Umbilical cord (tissue), 2 donors: ENCODE measurements at places on chromosomes 5 and 9.

DNA sequence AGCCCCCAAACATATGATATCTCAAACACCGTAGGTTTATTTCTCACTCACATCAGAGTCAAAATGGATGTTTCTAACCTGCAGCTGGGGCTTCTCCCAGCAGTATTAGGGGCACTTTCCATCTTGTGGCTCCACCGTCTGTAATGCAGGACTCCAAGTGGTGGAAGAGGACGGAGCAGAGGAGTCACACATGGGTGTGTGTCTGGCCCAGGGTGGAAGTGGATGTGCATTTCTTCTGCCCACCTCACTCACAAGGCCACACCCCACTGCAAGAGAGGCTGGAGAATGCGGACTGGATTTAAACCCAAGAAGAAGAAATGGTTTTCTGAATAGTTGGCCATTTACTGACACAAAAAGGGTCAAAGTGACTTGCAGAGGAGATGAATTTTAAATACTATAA is 13.9 kb downstream of the IL7R start:
- DNase-seq, result no peak

DNA sequence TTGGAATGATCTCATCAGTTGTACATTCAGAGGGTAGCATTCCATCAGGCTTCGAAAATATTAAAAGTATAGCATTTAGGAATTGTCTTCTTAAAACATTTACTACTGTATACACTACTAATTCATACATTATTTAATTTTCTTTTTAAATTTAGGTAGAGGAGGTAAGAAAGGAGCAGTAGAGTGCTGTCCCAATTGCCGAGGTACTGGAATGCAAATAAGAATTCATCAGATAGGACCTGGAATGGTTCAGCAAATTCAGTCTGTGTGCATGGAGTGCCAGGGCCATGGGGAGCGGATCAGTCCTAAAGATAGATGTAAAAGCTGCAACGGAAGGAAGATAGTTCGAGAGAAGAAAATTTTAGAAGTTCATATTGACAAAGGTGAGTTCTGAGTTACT is 5.2 kb downstream of the DNAJA1 start:
- DNase-seq, result no peak

- DNase-seq, result no peak
Measured at GRCh38 chr5:90201923-90202322, 207.6 kb downstream of the CETN3 start.

GRCh38 chr9:114681594-114682332 is at the start of gene TEX48:
TEX48 (minus strand) TSS chr9:114682192; CDS start chr9:114671723, 10,469 bp downstream.
- peak; percentile 51 for DNase-seq

- DNase-seq, result no peak
Measured at GRCh38 chr5:10478436-10478835, 36.8 kb downstream of the ROPN1L start.

GRCh38 chr5:154474396-154475334 is 3.4 kb downstream of the HAND1 start:
- peak; percentile 44 for DNase-seq

- peak; percentile 4 for DNase-seq
Measured at GRCh38 chr5:42721484-42721883, 35.1 kb upstream of the CCDC152 start.

DNA sequence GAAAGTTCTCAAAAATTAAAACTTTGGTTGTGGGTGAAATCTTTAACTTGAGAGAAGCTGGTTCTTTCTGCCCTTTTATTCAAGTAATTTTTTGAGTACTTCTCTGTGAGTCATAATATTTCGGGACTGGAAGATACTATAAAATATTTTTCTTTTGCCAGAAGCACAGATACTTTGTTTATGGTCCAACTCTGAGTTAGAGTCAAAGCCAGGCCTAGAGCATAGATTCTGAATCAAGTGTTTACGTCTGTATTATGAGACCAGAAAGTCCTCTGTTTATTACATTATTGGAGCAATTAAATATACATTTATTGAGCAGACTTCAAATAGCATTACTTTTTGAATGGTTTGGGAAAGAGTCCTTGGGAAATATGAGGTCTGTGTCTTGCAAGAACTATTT is 187.9 kb downstream of the FER start:
- DNase-seq, result peak; percentile 39

DNA sequence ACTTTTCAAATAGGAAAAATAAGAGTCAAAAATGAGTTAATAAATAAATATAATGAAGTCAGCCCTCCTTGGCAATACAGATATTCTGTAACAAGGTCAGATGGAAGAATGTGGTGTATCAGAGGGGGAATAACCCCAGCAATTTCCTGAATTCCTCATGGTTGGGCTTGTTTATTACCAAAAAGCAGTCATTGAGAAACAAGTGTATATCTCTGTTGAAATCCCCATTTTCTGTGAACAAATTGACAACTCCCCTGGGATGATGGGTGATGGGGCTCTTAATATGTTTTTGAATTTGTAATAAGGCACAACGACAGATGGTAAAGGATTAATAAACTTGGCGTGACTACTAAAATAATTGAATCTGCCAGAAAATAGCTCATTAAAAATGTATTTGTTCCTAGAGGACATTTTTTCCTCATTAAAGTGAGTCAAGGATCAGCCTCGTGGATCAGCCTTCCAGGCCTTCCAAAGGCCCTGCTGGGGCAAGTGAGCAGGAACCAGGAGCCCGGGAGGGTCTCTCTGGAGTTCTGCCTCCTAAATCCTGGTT is 34.2 kb downstream of the THBS4 start:
- DNase-seq, result no peak

- no peak for DNase-seq
Measured at GRCh38 chr9:109316207-109316640, 4.6 kb downstream of the EPB41L4B start.

GRCh38 chr9:107733523-107733894 is 243.9 kb upstream of the KLF4 start:
- DNase-seq, result peak; percentile 17

- DNase-seq, result no peak
Measured at GRCh38 chr5:68239487-68239886, 23.9 kb downstream of the PIK3R1 start.

GRCh38 chr9:78541868-78542443 is 245.0 kb downstream of the PSAT1 start:
- DNase-seq, result no peak

GRCh38 chr9:68697851-68698250 is 7.2 kb upstream of the PIP5K1B start:
- no peak for DNase-seq

DNA sequence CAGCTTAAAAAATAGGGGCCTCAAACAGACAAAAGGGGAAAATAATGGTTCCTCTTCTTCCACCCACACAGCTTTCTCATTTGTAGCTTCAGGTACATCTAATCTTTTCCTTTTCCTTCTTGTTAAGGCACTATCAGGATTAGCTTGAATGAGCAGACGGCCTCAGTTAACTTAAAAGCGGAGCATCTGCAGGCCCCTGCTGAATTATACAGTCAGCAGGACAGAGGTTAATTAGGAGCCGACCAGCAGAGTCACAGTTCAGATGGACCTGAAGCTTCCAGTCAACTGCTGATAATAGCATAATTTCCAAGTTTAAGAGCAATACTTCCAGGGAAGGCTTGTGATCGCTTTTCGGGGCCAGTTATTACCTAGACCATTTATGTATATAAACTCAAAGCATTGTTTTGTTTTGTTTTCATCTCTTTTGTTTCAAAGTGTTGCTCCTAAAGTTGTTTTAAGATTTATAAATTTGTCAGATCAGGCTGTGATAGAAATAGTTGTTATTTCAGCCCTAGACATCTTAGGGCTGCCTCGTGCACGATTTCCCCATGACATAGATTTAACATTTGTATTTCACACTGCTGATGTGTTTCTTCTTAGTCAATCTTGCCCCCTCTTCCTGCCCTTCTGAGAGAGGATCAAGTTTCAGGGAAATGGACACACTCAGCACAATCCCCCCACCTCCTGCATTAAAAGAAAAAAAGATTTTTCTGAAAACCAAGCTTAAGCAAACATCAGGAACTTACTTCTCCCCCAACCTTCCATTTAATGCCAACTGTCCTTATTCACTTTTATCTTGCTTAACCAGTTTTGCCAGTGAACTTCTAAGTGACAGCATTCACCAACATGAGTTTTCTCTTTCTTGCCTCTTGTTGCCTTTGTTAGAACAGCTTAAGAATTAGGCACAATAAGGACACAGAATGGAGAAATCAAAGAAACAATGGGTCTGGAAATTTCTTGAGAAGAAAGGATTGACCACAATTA is 449.8 kb downstream of the ARHGEF28 start:
- DNase-seq, result no peak

- no peak for DNase-seq
Measured at GRCh38 chr9:33750839-33751339, 44.5 kb upstream of the PRSS3 start.

GRCh38 chr5:116303340-116303739 is 218.5 kb downstream of the COMMD10 start:
- peak; percentile 46 for DNase-seq

DNA sequence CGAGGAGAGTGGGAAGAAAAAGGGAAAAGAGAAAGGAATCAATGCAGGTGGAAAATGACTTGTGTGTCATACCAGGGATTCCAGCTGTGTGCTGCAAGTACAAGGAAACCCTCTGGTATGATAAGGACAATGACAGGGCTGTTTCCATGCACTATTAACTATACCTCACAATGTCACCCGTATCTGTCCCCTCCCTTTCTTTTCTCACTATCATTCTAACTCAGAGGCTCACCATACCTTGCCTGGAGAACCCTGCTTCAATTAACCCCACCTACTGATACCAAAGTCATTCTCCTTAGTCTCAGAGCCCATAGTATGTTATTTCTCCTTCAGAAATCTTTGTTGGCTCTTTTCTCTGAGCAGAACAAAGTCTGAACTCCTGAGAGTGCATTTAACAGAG is 236.2 kb upstream of the NREP start:
- DNase-seq, result no peak

- DNase-seq, result no peak
Measured at GRCh38 chr5:147668385-147668784, 114.1 kb downstream of the JAKMIP2 start.

DNA sequence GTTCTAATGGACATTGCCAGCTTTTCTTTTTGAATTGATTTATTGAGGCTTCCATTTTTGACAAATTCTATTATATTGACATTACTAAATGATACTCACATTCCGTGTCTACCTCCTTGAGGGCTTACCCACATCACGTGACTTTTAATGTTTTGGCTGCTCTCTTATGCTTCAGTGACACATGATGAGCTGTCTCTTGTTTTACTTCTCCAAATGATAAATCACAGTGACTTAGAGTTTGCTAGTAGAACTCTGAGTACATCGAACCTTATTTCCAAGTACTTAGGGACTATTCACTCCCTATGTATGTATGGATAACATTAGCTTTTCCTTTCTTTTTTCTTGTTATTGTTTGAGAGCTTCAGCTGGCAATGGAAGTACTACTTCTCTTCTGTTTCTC is 169.8 kb upstream of the KCNN2 start:
- DNase-seq, result no peak

DNA sequence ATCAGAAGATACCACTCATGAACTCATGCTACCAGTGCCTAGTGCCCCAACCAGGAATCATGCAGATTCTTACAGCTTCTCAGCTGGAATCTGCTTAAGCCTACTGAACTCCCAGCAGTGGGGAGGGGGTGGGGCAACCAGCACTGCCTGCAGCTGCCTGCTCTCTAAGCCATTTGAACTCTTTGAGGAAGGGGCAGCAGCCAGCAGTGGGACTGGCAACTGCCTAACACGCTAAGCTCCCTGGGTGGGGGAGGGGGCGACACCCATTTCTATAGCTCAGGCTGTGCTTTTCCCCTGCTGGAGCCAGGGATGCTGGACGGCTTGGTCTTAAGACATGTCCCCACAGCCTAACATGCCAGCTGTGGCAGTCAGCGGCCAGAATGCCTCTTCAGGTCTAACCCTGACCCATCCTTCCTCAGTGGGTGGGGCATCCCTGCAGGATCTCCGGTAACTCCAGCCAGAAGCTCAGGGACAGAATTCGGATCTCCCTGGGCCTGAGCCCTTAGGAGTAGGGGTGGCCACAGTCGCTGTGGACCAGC is 889.7 kb downstream of the CDH9 start:
- DNase-seq, result no peak

GRCh38 chr9:33813712-33814641 is 3.0 kb upstream of the UBE2R2 start:
- peak; percentile 49 for DNase-seq

GRCh38 chr9:110700953-110701352 is 32.4 kb downstream of the MUSK start:
- peak; percentile 48 for DNase-seq

DNA sequence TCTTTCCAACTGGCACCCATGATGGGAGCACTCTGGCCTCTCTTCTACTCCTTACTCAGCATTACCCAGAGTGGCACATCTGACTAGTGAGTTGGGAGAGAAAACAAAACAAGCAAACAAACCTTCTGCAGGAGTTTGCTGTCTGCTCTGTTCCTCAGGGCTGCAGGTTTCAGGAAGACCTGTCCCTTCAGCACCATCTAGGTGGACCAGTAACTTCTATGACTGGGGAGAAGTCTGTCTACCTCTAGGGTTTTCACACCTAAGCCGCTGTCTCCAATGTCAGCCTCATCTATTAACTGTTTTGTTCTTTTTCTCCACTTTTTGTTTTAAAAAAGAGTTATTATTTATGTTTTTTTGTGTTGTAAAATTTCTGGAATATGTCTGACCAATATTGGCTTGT is 58.7 kb downstream of the RAB3C start:
- DNase-seq, result no peak

- peak; percentile 25 for DNase-seq
Measured at GRCh38 chr5:153896701-153897100, 142.0 kb downstream of the FAM114A2 start.

DNA sequence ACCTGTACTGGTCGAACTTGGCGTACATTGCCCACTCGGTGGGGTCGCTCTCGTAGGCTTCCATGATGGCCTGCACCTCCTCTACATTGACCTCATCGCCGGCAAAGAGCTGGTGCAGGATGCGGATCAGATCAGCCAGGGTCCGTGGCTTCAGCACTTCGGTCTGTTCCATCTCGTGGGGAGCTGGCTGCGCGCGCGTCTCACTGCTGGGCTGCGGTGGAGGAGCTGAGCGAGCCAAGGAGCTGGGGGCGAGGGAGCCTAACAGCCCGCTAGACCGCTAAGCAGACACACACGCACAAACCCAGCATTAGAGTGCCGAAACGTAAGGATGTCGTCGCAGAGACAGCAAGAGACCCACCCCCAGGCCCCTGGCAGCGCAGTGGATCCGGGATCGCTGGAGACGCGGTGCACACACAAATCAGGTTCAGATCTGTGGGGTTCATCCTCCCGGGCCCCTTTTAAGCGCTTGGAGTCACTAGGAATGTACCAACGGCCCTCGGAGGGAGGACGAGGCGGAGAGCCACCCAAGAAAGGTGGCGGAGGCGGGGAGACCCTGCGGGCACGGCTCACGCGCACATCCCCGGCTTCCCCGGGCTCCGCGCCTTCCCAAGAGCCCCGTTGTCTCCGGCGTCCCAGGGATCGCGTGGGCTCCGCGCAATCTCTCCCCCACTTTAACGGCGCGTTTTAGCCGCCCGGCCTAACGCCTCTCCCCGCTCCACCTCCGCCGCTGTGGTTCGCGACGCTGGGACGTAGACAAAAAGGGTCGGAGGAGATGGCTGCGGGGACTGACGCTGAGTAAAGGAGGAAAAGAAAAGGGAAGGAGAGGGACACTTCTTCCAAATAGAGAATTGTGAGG is at the start of gene CDO1:
Gene CDO1 (minus strand): TSS at position 434 of the 856 bp plus-strand sequence. CDS start 262 bp downstream, at position 172.
- DNase-seq, result peak; percentile 68

GRCh38 chr9:124164811-124165210 is 92.9 kb upstream of the NEK6 start:
- DNase-seq, result no peak

GRCh38 chr9:91067306-91067860 is 265.8 kb downstream of the SYK start:
- no peak for DNase-seq

GRCh38 chr5:33306758-33307157 is 134.0 kb upstream of the TARS1 start:
- peak; percentile 47 for DNase-seq

GRCh38 chr5:69492923-69493395 is 369 bp downstream of the OCLN start:
- DNase-seq, result no peak
